Central memory CD8-positive, alpha-beta T cell (primary cell): ENCODE measurements at places on chromosomes 16 and 17.

DNA sequence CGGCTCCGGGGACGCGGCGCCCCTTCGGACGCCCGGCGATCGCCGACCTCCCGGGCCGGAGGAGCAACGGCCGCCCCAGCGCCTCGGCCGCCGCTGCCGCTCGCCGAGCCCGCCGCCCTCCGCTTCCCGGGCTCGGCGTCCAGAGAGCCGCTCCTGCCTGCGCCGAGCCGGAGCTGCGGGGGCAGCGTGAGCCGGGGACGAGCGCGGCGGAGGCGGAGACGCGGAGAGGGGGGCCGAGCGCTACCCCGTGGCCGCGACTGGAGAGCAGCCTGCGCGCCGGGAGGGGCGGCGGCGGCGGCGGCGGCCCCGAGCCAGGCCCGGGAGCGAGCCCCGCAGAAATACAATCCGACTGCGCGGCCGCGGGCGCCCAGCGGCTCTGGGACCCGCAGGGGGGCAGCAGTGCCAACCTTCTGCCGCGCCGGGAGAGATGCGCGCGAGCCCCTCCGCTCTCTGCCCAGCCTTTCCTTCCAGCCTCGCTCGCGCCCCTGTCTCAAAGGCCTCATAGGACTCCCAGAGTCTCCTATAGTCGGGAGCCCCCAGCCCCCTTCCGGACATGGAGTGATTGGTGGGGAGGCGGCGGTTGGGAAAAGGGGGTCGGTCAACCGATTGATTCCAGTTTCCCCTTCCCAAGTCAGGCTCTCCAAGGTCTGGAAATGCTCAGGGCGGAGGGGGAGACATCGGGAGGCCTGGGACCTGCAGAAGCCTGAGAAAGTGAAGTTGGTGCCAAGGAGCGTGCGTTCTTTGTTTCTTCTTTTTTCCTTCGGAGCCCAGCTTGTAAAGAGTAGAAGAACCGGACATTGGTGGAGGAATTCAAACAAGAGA is 1.0 kb upstream of the SDK2 start:
- no peak for DNase-seq

DNA sequence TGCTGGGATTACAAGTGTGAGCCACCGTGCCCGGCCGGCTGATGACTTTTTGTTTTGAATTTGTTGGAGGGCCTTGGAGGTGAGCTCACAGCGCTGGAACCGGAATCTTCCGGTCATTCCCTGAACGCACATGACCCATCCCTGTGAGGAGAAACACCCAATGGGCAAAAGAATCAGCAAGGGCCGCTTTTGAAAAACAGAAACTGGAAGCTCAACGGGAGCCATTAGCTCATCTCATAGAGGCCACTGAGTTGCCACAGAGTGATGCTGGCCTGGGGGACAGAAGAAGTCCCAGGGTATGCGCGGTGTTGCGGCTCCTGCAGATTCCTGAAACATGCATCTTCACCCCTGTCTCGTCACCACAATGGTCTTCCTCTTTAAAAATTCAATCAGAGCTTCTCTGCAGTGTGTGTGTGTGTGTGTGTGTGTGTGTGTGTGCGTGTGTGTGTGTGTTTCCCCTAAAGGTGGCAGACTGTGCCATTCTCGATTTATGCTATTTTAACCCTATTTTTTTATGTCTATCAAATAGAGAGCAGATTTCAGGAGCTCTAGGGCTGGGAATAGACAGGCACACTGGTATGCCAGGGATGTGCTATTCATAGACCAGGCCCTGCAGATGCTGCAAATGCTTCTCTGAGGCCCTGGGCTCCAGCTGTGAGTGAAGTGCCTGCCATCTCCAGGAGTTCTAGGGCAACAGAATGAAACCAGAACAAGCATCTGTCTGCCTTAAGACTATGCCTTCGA is 68.3 kb downstream of the MARCHF10 start:
- no peak for DNase-seq

- no peak for DNase-seq
These were observed 6.4 kb downstream of the DNASE1L2 start for GRCh38 chr16:2242598-2242997.

GRCh38 chr16:4748682-4749411 is 14.5 kb downstream of the DNAAF8 start:
- DNase-seq = no peak

GRCh38 chr16:81880816-81881215 is 101.7 kb downstream of the PLCG2 start:
- DNase-seq = no peak

- no peak for DNase-seq
These were observed 121.9 kb upstream of the TNRC6C start for GRCh38 chr17:77836557-77837041.

- DNase-seq = no peak
These were observed 6.6 kb downstream of the ZDHHC7 start for GRCh38 chr16:85004587-85005205.

GRCh38 chr17:1377334-1377733 is 22.7 kb downstream of the YWHAE start:
- no peak for DNase-seq

DNA sequence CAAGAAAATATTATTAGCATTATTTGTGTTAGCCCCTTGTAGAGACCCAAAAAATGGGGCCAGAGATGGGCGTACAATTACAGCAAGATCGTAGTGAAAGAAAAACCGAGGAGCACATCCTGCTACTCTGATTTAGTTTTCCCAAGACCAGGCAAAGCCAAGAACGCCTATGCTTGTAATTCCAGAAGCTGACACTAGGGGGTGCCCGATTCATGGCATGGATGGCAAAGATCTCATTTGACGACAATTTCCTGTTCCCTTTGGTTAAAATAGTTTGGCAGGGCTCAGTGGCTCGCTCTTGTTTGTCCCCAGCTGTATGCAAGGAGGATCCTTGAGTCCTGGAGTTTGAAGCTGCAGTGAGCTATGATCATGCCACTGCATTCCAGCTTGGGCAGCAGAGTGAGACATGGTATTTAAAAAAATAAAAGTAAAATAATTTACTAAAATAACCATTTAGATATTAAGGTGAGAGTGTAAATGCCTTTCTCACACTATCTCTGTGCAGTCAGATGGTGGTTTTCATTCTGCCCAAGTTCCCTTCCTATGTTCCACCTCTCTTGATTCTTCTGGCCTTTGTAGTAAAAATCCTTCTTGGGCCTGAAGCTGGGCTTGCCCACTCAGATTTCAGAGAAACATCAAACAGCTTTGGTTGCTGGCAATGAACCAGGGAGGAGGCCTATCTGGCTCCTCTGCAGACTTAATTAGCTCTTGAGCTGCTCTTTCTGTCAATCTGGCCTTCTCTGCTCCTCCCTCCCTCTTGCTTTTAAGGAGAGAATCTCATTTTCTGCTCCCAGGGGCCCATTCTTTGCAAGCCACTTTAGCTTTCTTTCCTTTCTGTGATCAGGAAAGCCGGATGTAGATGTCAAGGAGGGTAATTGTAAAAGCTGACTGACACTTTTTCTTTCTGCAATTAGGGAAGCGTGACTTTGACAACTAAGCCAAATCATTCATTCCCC is 31.2 kb downstream of the TMEM238L start:
- no peak for DNase-seq

DNA sequence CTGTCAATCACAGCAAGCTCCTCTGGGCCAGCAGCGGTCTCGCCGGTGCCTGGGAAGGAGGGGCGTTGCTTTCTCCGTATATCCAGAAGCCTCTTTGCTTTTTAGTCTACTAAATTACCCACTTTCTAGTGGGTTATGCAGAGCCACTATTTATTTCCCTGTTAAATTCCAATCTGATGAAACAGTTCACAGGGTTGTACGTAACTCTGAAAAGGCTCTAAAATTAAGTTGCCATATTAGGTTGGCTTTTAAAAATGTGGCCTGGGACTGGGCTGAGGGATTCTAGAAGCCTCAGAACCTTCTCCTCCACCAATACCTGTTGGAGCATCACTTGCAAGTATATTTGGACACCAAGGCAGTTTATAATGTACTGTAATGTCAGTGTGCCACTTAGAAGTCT is 27.2 kb downstream of the MARCHF10 start:
- no peak for DNase-seq

DNA sequence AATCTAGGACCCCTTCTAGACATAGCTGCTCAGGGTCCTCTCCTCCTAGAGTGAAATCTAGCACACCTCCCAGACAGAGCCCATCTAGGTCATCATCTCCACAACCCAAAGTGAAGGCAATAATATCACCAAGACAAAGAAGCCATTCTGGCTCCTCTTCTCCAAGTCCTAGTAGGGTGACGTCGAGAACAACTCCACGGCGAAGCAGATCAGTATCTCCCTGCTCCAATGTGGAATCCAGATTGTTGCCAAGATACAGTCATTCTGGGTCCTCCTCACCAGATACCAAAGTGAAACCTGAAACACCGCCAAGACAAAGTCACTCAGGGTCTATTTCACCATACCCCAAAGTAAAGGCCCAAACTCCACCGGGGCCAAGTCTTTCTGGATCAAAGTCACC is 10.7 kb downstream of the SRRM2 start:
- no peak for DNase-seq

- no peak for DNase-seq
These were observed 31.9 kb downstream of the USP22 start for GRCh38 chr17:21010705-21011596.
